ENCODE measurements at places on chromosomes 11 and 22.

GRCh38 chr11:72953637-72954036, 139.4 kb downstream of the ATG16L2 start:
- DNase-seq, result no peak

GRCh38 chr22:29663180-29663821, 56.5 kb upstream of the CABP7 start:
- no peak for DNase-seq

DNA sequence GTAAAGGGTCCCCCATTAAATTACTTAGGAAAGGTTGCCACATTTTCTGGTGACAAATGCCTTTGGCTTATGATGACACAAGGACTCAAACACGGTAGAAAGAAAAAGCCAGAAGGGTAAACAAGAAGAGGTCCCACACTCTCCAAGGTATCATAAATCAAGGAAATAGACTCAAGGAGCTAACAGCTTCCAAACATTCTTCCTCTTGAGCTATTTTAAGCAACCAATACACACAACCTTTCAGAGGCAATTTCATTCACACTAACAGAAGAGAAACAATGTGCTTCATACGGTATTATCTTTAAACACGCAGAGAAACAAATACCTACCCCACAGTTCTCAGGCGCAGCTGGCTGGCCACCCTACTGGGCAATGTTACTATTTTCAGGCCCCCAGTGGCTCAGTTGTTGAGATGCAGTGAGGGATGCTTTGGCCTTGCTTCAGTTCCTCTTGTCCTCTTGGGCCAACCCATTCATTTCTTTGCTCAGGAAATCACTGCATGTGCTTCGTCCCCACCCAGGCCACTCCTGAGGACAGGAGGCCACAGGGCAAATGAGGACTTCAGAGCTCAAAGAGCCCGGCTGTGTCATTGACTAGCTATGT, 15.8 kb downstream of the ABTB2 start:
- no peak for DNase-seq

GRCh38 chr11:117997823-117998579, 11.8 kb downstream of the IL10RA start:
- DNase-seq, result no peak

DNA sequence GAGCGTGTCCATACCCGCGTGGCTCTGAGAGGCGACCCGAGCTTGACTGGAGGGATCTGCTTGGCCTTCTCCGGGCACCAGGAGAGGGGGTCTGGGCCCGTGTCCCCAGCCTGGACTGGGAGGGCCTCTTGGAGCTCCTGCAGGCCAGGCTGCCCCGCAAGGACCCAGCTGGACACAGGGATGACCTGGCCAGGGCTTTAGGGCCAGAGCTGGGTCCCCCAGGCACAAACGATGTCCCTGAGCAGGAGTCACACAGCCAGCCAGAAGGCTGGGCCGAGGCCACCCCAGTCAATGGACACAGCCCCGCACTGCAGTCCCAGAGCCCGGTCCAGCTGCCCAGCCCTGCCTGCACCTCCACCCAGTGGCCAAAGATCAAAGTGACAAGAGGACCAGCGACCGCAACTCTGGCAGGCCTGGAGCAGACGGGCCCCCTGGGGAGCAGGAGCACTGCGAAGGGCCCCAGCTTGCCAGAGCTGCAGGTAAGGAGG, 38.2 kb downstream of the TRIOBP start:
- DNase-seq, result no peak

- no peak for DNase-seq
Measured at GRCh38 chr11:74418509-74418895, 20.3 kb upstream of the PGM2L1 start.

DNA sequence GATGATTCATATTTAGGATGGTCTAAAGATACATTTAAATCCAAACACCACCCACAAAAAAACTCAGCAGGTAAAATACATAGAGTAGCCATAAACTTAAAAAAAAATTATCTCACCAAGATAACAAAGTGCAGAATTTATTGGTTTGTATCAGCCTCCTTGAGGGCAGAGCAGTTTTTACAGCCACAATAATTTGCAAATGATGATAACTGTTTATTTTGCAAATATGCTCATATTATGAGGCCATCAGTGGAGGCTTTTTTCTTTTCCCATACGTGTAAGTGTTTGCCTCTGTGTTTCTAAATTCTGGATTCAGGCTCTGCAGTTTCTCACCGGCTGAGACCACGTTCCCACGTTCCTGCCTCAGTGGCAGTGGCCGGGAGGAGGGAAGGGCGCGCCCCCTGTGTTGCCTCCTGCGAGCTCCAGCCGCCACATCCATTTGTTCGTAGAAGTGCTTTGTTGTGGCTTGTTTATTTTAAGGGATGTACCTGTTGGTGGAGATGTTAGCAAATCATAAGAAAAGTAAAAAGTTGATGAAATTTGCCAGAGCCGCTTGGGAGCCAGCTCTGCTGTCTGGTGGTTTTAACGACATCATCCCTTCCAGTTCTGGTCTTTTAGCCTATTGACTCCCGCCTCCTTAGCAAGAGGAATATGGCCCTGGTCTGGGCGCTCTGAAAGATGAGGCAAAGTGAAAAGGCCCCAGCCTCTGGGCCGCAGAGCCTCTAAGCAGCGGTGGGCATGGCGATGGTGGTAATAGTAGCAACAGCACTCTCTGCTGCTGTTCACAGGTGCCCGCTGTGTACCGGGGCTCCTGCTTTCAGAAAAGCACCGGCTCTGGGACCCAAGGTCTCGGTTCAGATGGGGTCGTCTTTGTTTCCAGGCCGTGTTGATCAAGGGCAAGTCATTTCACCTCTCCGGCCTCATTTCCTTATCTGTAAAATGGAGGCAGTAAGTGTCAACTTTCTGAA, 66.7 kb upstream of the PPARA start:
- no peak for DNase-seq

DNA sequence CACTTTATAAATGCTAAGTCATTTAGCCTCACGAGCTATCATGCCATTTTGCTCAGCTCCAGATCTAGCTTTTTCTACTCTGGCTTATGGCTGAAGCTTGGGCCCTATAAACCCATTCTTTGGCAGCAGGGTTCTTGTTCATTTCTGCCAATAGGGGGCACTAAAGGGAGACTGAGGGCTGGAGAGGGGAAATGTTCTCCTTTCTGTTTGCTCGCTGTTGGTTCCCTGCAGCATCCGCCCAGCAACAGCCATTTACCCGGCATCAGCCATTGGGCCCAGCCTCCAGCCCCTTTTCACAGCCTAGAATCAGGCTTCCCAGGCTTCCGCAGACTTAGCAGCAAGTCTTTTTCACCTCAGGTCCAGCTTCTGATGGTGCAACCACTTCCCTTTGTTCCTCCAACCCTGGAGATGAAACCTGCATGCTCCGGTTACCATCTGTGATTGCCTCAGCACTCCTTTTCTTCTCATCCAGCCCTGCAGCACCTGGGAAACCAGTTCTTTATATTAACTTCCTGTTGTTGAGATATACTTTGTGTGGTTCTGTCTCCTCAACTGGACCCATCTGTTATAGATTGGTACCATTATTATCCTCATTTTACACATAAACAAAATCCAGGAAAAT, 4.2 kb upstream of the ME3 start:
- DNase-seq, result no peak

DNA sequence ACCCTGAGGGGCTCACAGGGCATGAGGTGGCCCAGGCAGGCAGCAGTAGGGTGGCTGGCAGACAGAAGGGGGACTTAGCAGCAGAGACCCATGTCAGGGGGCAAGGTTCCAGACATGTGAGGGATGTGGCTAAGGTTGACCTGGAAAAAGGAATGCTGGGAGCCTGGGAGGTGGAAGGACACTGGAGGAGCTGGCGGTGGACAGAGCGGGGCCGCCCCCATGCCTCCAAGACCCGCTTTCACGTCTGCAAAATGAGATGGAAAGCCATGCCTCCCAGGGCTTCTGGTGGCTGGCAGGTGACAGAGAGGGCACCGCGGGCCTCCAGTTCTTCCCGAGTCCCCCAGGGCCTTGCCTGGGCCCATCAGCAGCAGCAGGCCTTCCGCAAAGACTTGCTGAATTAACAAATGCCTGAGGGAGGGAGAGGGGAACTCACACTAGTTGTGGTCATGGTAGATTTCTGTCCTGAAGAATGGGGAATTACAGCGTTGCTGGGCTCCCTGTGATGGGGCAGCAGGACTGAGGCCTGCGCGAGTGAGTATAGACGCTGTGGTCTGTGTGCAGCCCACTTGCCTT, 23.1 kb upstream of the SOX10 start:
- DNase-seq, result no peak

DNA sequence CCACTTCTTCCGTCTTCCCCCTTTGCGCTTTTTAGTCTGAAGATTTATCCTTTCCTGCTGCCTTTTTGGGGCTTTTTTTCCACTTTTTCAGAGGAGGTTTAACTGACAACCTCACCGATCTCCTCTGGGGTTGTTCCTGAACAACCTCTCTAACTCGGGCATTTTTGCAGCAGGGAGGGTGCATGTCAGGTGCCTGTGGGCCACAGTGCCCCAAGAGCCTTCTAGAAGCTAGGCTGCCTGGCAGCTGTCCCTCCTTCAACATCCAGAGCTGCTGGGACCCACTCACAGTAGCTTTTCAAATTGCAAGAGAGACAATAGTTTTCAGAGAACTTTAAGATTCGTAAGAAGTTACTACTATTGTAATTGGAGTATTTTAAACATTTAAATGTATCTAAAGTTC, 1112.4 kb upstream of the CNTN5 start:
- no peak for DNase-seq

GRCh38 chr11:80168796-80169195, 728.0 kb upstream of the TENM4 start:
- no peak for DNase-seq

GRCh38 chr11:106553304-106553703, 465.0 kb downstream of the GUCY1A2 start:
- no peak for DNase-seq

DNA sequence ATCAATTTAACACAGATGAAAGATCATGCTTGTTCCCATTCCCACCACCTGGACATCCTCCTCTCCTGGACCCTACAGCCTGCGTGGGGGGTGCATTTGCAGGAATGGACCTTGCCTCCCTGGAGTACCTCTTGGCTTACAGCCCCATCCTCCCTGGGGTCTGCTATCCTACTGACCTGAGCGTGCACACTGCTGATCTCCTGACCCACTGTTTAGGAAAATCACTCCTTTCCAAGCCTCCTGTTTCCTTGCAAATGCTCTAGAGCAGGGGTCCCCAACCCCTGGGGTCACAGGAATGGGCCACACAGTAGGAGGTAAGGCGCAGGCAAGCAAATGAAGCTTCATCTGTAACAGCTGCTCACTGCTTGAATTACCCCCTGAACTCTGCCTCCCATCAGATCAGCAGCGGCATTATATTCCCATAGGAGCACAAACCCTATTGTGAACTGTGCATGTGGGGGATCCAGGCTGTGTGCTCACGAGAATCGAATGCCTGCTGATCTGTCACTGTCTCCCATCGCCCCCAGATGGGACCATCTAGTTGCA, 88.2 kb upstream of the SEPTIN5 start:
- DNase-seq, result no peak

DNA sequence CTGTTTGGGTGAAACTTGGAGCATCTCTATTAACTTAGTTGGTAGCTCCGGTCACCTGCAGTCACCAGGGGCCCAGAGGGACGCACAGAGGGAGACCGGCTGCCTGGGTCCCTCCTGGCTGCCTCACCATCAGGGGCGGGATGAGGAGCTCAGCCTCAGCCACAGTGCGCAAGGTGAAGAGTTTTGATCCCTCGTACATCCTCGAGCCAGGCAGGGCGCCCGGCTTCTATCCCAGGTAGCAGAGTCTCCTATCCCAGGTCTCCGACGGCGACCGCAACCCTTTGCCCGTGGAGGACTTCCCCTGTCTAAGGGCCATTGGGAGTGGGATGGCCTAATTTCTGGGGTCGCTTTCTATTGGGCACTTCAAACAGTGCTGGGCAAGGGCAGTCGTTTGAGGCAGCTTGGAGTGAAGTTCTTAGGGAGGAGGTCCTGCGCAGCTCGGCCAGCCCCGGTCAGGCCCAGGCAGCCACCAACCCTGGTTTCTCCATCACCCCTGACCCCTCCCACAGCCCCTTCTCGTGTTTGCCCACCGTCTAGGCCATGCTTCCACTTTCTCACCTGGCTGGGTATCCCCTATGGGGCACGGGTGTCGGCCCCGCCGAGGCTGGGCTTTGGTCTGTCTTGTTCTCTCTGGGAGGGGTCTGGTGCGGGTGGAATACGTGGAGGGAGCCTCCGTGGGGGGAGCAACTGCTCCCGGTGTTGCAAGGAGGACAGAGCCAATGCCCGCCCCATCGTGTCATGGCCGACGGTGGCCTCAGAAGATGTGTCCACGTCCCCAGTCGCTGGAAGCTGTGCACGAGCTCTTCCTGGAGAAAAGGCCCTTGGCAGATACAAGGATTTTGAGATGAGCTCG, 3.6 kb upstream of the MRGPRG start:
- no peak for DNase-seq

- no peak for DNase-seq
Measured at GRCh38 chr22:28111501-28112189, 192.6 kb upstream of the PITPNB start.

DNA sequence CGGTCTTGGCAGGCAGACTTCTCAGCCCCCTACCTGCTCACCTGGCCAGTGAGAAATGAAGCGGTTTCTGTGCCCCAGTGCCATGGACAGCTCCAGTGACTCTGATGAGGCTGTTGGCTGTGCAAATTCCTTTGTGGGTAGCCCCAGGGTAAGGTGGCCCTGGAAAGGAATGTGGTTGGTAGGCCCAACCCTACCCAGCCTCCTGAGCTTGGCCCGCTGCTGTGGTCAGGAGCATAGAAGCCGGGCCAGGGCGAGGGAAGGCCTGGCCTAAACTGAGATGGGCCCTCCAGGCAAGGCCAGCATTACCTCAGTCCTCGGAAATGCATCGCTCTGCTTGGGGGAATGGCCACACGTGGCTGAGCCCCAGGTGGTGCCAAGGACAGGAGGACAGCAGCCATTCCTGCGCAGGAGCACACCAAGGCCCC, 16.9 kb downstream of the DAGLA start:
- no peak for DNase-seq

- no peak for DNase-seq
Measured at GRCh38 chr11:88489030-88489429, 151.5 kb upstream of the CTSC start.

GRCh38 chr22:31496735-31497146, 405 bp downstream of the SFI1 start:
- no peak for DNase-seq

GRCh38 chr11:128492461-128492860, 94.9 kb downstream of the ETS1 start:
- DNase-seq, result no peak

- DNase-seq, result no peak
Measured at GRCh38 chr11:26134481-26135355, 197.2 kb upstream of the ANO3 start.

GRCh38 chr11:11081288-11081687, 223.4 kb upstream of the ZBED5 start:
- no peak for DNase-seq

DNA sequence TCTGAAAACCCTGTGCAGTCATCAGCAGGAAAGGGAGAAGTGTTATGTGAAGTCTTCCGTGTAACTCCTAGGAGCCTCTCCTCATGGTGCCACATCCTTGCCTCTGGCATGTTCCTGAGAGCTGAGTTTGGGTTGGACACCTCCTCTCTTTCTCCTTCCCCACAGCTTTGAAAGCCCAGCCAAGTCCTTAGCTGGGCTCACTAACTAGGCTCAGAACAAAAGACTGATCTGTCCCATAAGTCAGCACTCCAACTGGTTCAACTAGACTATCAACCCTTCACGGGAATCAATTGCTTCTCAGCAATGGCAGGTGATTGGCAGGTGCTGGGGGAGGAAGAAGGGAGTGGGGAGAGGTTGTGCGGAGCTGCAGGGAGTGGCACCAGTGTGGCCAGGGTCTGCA, 509.9 kb upstream of the B3GAT1 start:
- DNase-seq, result no peak
